GM12878 (cell line): ENCODE measurements at places on chromosomes 2 and 18.

DNA sequence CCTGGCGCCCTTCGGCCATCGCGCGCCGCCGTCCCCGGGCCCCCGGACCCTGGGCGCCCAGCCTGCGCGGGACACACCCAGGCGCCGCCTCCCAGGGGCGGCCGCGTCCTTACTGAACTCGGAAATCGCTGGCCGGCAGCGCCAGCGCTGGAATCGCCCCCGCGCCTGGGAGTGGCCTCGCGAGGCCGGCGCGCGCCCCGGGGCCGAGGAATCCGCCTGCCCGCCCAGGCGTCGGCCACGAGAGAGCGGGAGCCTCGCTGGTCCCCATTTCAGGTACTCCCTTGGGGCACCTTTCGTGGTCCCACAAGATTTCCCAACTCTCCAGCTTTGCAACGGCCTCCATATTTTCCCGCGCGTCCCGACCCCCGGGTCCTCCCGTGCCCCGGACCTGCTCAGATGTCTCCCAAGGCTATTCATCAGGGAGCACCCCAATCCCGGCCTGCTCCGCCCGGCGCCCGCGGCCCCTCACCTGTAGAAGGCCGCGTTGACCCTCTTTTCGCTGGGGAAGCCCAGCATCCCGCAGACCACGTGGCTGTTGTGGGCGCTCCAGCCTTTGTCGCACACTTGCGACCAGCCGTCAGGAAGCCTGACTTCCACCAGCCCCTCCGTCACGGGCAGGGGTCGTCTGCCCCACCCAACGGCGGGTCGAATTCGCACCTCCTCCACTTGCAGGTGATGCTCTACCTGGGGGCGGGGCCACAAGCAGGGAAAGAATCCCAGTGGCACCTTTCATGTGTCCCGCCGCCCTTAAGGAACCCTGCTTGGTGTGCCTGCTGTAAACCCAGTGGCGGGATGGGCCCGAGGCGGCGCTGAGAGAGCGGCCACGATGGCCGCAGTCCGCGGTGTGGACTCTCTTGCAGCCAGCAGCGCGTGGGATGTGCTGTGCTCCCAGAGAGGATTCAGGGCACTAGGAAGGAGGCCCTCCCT is 4.6 kb downstream of the LOXL3 start:
- no peak for DNase-seq

GRCh38 chr2:20585710-20586594 is 64.9 kb downstream of the HS1BP3 start:
- no peak for DNase-seq

DNA sequence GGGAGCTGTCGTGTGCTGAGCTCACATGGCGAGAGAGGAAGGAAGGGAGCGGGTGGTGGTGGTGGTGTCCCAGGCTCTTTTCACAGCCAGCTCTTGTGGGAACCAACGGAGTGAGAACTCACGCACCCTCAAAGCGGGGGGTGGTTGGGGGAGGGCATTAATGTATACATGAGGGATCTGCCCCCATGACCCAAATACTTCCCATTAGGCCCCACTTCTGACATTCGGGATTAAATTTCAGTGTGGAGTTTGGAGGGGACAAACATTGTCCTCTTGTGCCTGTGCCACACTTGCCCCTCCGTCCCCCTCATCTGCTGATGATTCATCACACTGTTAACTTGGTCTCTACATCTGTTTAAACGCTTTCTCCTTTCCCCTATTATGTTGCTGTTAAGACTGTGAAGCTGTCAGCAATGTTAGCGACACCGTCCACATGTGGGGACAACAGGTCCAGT is 22.5 kb downstream of the INPP4A start:
- no peak for DNase-seq

DNA sequence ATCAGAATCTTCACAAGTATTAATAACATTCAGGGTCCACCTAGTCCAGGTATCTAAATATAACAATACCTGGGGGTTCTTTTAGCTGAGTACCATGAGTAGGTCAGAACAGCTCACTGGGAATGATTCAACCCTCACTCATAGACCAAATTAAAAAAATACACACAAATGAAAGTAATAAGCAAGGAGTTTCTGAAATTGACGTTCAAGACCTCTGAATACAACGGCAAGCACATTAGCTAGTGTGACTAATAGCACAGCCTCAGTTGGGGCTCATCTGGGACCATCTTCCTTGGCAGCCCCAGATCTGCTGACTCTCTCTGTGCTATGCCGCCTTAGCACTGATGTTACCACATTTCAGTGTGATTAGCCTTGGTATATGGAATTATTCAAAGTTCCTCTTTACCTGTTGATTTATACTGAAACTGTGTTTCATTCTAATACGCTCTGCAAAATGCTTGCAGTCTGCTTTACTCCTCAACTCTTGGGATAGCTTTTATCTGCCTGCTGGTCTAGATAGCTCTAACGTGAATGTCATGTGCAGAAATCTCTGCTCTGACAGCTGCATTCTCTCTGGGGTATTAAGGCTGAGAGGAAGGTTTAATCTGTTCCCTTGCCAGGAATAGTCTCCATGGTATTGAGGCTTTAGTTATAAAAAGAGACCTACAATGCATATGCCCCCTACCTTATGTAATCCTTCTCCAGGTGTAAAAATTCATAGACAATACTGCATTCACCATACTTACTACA is 153.3 kb downstream of the METTL4 start:
- no peak for DNase-seq

DNA sequence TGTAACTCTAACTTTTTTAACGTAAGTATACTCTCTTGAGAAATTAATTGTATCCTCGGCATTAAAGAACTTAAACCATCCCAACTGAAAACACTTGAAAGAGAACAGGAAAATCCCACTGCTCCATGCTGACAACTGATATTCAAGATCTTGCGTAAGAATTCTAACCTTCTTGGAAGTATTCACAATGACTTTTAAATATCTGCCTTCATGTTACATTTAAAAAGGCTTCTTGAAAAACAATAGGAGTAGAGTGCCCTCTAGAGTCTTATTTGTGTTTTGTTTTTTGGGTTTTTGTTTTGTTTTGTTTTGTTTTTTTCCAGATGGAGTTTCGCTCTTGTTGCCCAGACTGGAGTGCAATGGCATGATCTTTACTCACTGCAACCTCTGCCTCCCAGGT is 65.4 kb upstream of the DNAJC10 start:
- no peak for DNase-seq

DNA sequence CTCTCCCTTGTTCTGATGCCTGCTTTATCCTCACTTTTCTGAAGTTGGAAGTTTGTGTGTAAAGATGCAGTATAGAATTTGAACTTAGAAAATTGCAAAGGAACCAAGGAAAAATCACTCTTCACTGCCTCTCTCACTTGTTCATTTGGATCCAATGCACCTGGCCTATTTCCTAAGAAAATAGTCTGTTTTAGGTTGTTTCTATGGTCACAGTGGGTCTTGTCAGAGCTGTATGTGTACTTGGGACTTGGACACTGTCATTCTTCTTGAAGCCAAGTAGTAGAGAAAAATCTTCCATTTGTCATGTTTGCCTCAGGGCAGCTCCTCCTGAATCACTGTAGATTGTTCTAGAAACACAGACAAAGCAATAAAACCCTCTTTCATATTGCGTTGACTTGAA is 80.3 kb upstream of the SESTD1 start:
- DNase-seq, result no peak

DNA sequence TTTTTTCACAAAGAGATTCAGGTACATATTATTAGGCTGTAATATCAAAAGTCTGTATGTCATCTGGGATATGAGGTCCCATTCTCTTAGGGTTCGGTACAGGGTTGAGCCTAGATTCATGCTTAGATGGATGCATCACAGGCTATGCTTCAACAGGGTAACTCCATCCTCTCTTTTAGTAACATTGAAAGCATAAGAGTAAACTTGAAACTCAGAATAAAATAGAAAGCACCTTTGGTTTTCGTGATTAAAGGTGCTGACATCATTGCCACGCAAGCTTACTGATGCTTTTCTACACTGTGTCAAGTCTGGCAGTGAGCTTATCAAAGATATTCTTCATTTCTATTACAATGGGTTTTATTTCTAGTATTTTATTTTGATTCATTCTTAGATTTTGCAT is 419.1 kb upstream of the DSEL start:
- no peak for DNase-seq

- no peak for DNase-seq
Observed at GRCh38 chr2:23684395-23685176, 242.3 kb downstream of the ATAD2B start.

- DNase-seq, result no peak
Observed at GRCh38 chr2:213202011-213202410, 50.6 kb upstream of the IKZF2 start.

DNA sequence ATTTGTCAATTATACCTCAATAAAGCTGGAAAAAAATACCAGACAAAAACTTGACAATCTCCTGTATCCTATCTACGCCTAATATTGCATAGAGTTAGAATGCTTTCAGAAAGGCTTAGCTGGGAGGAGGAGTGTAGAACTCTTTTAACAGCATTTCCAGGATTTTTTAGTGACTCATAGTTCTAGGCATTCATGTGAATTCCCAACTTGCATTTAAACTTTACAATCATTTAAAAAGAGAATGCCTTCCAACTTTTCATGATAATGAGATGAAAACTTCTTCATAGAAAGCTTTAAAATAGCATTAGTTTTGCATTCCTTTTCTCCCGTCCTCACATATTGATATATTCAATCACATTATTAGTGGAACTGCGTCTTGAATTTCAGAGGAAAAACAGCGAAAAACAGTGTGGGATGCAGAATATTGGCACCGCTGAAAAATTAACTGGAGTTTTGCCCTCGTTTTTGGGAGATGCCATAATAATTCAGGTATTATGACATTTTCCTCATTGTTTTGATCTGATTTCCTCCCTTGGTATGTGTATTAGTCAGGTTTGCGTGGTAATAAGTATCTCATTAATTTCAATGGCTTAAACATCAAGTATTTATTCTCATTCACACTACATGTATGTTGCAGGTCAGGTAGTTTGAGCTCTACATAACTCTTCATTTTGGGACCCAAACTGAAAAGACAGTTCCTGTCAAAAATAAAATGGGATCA is 293.2 kb upstream of the FIGN start:
- DNase-seq, result no peak

DNA sequence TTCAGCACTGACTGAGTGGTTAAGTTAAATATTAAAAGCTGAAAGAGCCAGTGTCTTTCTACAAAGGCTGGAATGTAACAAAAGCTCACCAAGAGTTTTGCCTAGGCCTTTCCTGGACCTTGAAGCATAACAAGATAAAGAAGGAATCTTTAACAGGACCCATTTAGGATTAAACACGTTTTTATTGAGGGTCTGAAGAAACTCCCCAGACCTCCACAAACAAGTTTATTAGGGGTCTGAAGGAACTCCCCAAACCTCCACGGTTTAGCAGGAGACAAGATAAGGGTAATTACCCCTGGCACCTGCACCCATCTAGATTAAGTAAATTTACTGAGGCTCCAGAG is 104.0 kb downstream of the ACAA2 start:
- DNase-seq, result no peak

- no peak for DNase-seq
Observed at GRCh38 chr2:220499225-220499624, 871.8 kb downstream of the SLC4A3 start.

DNA sequence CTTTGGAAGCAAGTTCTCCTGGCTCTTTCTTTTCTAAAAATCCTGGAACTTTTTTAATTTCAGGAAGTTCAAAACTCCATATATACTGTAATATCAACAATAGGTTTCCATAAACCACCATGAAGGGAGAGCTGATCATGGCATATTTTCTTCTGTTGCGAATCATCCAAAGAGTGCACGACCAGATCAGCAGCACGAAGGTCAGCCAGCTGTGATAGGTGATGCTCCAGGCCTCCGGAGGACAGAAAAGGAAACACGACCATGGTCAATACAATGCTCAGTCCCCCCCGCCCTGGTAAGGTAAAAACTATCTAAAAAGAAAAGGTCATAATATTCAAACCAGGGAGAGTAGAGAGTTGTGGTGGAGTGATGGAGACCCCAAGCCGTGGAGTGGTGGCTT is 268.9 kb downstream of the NAPG start:
- DNase-seq, result no peak

DNA sequence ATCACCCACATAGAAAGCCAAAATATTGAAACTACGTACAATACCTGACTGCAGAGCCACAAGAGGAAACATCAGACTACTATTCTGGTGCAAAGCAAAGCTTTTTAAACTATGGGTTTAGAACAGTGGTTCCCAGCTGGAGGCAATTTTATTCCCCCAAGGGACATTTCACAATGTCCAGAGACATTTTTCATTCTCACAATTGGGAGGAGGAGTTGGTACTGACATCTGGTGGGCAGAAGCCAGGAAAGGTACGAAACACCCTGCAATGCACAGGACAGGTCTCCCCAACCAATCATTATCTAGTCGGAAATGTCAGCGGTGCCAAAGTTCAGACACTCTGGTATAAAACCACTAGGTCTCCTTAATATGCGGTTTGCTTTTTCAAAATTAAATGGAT is 88.4 kb upstream of the ARL5A start:
- no peak for DNase-seq

GRCh38 chr2:37644191-37644590 is 27.3 kb downstream of the CDC42EP3 start:
- no peak for DNase-seq

- DNase-seq, result no peak
Observed at GRCh38 chr2:140584471-140584870, 1546.3 kb downstream of the LRP1B start.

GRCh38 chr2:236679884-236680860 is 110.5 kb downstream of the ACKR3 start:
- no peak for DNase-seq

GRCh38 chr2:33136056-33136455 is 189.3 kb downstream of the LTBP1 start:
- no peak for DNase-seq

- DNase-seq, result peak; percentile 90
Observed at GRCh38 chr2:76450024-76450475, 739.3 kb upstream of the GCFC2 start.

DNA sequence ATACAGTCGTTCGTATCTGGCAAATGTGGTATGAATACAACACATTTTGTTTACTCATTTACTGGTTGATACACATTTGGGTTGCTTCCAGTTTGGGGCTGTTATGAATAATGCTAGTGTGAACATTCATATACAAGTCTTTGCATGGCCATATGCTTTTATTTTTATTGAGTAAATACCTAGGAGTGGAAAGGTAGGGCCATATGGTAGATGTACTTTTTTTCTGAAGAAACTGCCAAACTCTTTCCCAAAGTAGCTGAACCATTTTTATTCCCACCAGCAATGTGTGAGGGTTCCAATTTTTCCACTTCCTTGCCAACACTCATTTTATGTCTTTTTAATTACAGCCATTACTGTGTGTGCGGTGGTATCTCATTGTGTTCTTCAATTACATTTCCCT is 496.2 kb upstream of the NRXN1 start:
- DNase-seq, result no peak

DNA sequence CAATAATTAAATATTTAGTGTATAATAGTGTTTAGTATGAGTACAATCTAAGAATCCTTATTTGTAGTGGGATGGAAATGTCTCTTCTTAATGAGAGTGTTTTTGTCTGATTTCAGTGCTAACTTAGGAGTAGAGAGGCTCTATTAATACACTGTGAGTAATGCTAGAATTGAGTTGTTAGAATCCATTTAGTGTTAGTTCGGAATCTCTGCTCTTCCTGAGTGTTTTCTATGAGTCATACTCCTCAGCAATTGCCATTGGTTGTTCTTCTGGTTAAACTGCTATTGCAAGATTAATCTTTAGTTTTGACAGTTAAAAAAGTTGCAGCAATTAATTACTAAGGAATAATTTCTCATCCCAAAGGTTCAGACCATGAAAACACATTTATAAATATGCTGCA is 828.6 kb upstream of the POU3F3 start:
- DNase-seq, result no peak
